Naive thymus-derived CD8-positive, alpha-beta T cell (primary cell): ENCODE measurements at places on chromosomes 2 and 18.

DNA sequence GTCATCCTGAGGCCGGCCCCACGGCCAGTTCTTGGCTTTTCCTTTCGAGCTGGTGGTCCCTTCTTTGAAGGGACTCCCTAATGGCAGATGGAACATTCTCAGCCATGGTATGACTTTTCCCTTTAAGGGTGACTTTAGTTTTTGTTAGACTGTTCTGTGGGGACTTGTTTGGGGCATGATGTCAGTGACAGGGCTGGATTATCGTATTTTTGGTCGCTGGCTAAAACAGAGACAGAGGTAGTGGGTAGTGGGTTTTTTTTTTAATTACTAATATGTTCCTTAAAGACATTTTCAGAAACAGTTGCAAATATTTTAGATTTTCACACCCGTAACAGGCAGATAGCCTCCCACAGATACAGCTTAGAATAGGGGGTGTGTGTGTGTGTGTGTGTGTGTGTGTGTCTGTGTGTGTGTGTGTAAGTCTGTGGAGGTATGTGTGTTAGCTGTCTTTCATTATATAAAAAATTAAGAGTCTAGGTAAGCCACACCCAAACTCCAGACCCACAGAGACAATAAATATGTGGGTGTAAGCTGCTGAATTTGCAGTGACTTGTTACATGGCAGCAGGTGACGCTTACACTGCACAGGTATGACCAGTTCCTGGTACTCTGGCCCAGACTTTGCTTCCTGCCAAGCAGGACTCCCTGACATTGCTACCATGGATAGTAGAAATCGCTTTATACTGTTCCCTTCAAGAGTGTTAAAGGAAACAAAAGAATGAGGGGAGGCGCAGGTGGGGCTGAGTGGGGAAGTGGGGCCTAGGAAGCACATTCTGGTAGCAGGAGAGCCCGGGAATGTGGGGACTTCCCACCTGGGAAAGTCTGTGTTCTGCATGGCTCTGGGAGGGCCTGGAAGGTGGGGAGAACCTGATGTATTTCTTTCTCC is 20.9 kb downstream of the NCK2 start:
- no peak for DNase-seq
- no peaks in the 10 kb centered on the region for H3K27me3 ChIP-seq
- H3K4me1 ChIP-seq, result peaks cover 52% of the 10 kb centered on the region
- peak overlapping the region; percentile 62 for H3K4me3 ChIP-seq
- H3K27ac ChIP-seq, result peak overlapping the region; percentile 89

GRCh38 chr2:50991602-50992001 is 40.3 kb downstream of the NRXN1 start:
- H3K27ac ChIP-seq, result no peak overlapping the region
- no peaks in the 10 kb centered on the region for H3K36me3 ChIP-seq
- H3K27me3 ChIP-seq, result no peaks in the 10 kb centered on the region
- no peak for DNase-seq
- no peaks in the 10 kb centered on the region for H3K4me1 ChIP-seq
- no peak overlapping the region for H3K4me3 ChIP-seq

DNA sequence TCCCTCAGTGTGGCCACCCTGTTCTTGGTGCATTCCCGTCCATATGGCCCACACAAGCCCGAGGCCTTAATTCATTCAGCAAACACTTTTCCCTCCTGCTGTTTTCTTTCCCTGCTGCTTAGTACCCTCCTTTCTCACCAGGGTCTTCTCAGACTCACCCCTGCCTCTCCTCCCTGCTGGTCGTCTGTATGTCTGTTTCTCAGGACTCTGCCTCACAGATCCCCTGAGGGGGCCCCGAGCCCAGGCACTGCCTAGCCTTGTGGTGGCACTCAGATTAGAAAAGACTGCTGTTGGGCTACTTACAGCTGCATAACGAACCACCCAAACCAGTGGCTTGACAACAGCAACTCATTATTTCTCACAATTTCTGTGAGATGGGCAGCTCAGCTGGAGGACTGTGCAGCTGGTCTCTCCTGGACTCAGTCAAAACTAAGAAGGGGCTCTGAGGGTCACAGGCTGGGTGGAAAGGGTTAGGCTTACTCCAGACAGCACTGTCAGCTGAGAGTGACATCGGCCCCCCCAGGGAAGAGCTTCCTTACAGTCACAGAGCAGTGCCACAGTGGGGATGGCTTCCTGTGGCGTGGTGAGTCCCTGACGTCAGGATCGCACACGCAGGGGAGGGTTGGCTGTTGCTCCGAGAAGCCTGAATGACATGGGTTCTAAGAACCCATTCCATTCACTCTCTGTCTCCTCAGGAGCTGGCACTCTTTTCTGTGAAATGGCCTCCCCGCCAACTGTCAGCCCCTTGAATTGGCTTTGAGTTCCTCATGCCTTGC is 139.0 kb downstream of the UXS1 start:
- no peaks in the 10 kb centered on the region for H3K27me3 ChIP-seq
- H3K4me3 ChIP-seq, result peak overlapping the region; percentile 58
- peak overlapping the region; percentile 41 for H3K27ac ChIP-seq
- H3K36me3 ChIP-seq, result no peaks in the 10 kb centered on the region

- peaks cover 13% of the 10 kb centered on the region for H3K4me1 ChIP-seq
- H3K27ac ChIP-seq, result peak overlapping the region; percentile 28
- no peak for DNase-seq
- no peaks in the 10 kb centered on the region for H3K27me3 ChIP-seq
- no peaks in the 10 kb centered on the region for H3K36me3 ChIP-seq
- no peak overlapping the region for H3K4me3 ChIP-seq
Observed at GRCh38 chr2:126749537-126749936, 93.6 kb downstream of the GYPC start.

GRCh38 chr2:140861666-140862065 is 1269.2 kb downstream of the LRP1B start:
- no peaks in the 10 kb centered on the region for H3K4me1 ChIP-seq
- DNase-seq, result no peak
- no peaks in the 10 kb centered on the region for H3K27me3 ChIP-seq
- H3K27ac ChIP-seq, result no peak overlapping the region
- H3K36me3 ChIP-seq, result no peaks in the 10 kb centered on the region
- no peak overlapping the region for H3K4me3 ChIP-seq

GRCh38 chr2:147888680-147889079 is 43.9 kb downstream of the ACVR2A start:
- H3K27me3 ChIP-seq, result no peaks in the 10 kb centered on the region
- DNase-seq, result no peak
- H3K27ac ChIP-seq, result no peak overlapping the region
- no peak overlapping the region for H3K4me3 ChIP-seq
- H3K4me1 ChIP-seq, result peaks cover 16% of the 10 kb centered on the region
- H3K36me3 ChIP-seq, result no peaks in the 10 kb centered on the region

DNA sequence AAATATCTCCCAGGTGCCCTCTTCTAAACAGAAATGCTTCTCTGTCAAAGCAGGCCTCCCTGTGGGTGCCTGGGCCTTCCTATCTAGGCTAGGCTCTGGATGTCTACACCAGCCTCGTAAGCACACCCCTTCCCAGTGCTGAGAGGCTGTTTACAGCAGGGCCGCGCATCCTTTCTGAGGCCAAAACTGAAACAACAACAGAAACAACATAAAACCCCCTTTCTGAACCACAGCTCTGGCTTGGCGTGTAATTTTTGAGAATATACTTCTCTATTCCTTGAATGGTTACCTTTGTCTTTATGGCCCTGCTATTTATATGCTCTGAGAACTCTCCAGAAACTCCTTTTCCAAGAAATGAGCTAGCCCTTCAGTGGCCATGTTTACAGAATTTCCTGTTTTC is 118.4 kb downstream of the BCL2L11 start:
- no peaks in the 10 kb centered on the region for H3K36me3 ChIP-seq
- H3K27me3 ChIP-seq, result peaks cover 3% of the 10 kb centered on the region
- H3K27ac ChIP-seq, result no peak overlapping the region
- DNase-seq, result no peak

DNA sequence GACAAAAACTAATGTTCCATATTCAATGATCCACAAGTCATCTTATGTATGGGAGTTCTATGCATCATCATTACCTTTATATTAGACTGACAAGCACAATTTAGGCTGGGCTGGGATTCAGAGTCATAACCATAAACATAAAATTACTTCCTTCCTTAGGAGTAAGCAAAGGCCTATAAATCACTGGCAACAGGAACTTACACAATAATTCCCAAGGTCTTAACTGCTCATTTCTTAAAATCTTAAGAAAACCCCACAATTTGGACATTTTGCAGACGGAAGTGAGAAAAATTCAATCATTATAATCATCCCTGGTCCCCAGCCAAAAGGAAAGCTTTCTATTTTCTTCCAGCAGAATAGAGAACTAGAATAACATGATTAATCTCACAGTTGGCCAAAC is 232.3 kb downstream of the DYM start:
- DNase-seq, result no peak
- H3K36me3 ChIP-seq, result peaks cover 27% of the 10 kb centered on the region
- peaks cover 21% of the 10 kb centered on the region for H3K4me1 ChIP-seq

DNA sequence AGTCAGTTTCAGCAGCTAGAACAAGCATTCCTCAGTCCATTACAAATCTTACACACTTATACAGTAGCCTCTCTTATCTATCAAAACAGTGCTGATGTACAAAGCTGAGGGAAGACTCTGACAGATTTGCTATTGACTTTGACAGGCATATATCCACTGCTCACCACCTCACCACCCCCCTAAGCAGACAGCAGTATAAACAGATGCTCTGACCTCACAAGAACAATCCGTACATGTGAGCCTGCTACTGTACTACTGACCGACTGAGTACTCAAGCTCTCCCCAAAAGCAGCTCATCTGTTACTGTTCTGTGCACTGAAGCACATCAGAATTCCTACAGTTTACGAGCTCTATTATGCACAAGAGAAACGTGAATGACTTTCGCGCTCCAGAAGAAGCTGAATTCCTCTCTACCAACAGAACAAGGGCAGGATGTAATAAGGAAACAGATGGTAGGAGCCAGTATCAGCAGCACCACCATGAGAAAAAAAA is 95.6 kb upstream of the PDE1A start:
- DNase-seq, result no peak
- peaks cover 2% of the 10 kb centered on the region for H3K4me1 ChIP-seq
- no peak overlapping the region for H3K4me3 ChIP-seq
- H3K27ac ChIP-seq, result no peak overlapping the region
- H3K36me3 ChIP-seq, result no peaks in the 10 kb centered on the region

DNA sequence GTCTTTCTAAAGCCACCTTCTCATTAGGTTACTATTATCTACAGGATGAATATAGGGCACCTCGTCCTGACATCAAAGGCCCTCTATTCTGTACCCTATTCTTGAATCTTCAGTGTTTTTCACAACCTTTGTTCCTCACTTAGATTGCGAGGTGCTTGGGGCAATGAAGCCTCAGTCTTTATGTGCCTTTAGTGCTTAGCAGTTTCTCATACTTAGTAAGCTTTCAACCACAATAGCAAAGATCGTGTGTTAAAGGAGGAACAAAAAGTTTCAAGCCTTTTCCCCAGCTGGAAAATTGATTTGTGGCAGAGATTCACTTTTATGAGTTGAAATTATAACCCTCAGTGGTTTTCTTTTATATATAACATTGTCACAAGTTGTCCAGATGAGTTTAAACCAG is 226.9 kb downstream of the MYO3B start:
- H3K4me1 ChIP-seq, result peaks cover 8% of the 10 kb centered on the region
- DNase-seq, result no peak
- peaks cover 46% of the 10 kb centered on the region for H3K27me3 ChIP-seq
- H3K27ac ChIP-seq, result no peak overlapping the region

- no peaks in the 10 kb centered on the region for H3K4me1 ChIP-seq
- H3K27me3 ChIP-seq, result no peaks in the 10 kb centered on the region
- H3K36me3 ChIP-seq, result no peaks in the 10 kb centered on the region
- no peak for DNase-seq
- H3K27ac ChIP-seq, result no peak overlapping the region
Observed at GRCh38 chr18:30265190-30265589, 777.4 kb downstream of the DSC3 start.

GRCh38 chr2:168797286-168797655 is 5.2 kb upstream of the NOSTRIN start:
- no peak for DNase-seq
- no peaks in the 10 kb centered on the region for H3K36me3 ChIP-seq
- H3K27ac ChIP-seq, result no peak overlapping the region

- no peaks in the 10 kb centered on the region for H3K36me3 ChIP-seq
- H3K27ac ChIP-seq, result no peak overlapping the region
- peaks cover 8% of the 10 kb centered on the region for H3K27me3 ChIP-seq
- H3K4me3 ChIP-seq, result no peak overlapping the region
- H3K4me1 ChIP-seq, result no peaks in the 10 kb centered on the region
- no peak for DNase-seq
Observed at GRCh38 chr2:127562936-127563335, 27.5 kb downstream of the MYO7B start.

- peak overlapping the region; percentile 95 for H3K4me3 ChIP-seq
- H3K36me3 ChIP-seq, result no peaks in the 10 kb centered on the region
- H3K27me3 ChIP-seq, result no peaks in the 10 kb centered on the region
- DNase-seq, result peak; percentile 31
- peak overlapping the region; percentile 99 for H3K27ac ChIP-seq
Observed at GRCh38 chr2:208265371-208265800, 669 bp upstream of the PIKFYVE start.

- no peaks in the 10 kb centered on the region for H3K4me1 ChIP-seq
- no peak overlapping the region for H3K4me3 ChIP-seq
- H3K36me3 ChIP-seq, result no peaks in the 10 kb centered on the region
- H3K27ac ChIP-seq, result no peak overlapping the region
- H3K27me3 ChIP-seq, result no peaks in the 10 kb centered on the region
Observed at GRCh38 chr2:132438691-132439090, 22.1 kb downstream of the GPR39 start.

DNA sequence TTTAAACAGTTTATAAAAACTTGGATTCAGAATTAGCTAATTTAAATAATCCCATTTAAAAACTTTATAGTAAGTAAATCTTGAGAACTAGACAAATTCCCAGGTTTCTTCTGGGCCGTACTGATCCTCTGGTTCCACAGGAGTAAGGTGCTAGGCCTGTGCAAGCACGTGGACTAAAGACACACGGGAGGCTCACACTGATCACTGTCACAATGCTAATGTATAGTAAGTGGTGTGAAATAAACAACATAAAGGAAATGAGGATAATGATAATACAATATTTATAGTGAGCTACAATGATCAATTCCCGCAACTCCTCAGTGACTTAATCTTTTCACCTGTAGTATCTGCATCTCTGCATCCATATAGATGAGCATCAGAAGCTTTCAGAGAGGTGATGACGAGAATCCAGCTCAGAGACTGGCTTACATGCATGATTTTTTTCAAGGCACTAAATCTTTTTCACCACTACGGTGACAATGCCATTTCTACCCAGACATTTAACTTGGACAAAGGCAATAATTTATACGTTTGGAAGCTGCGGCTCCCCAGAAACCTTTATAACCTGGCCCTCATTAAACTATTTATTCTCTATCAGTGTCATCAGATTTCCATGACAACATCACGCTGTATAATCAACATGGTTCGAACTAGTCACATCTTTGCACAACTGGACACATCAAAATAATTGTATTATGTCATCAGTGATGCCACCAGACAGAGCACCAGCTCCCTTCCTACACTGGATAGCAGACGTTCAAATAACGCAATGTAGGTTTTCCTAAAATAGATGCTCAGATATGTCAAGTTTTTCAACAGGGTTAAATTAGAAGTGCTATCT is 196.2 kb downstream of the ZNF385B start:
- H3K27me3 ChIP-seq, result peaks cover 4% of the 10 kb centered on the region
- H3K36me3 ChIP-seq, result no peaks in the 10 kb centered on the region
- DNase-seq, result no peak
- H3K4me3 ChIP-seq, result no peak overlapping the region

GRCh38 chr2:127065940-127066318 is 41.0 kb downstream of the BIN1 start:
- H3K27me3 ChIP-seq, result no peaks in the 10 kb centered on the region
- no peak overlapping the region for H3K27ac ChIP-seq
- H3K4me1 ChIP-seq, result peaks cover 20% of the 10 kb centered on the region

GRCh38 chr2:155080373-155080772 is 381.9 kb downstream of the KCNJ3 start:
- no peaks in the 10 kb centered on the region for H3K4me1 ChIP-seq
- H3K27ac ChIP-seq, result no peak overlapping the region
- H3K36me3 ChIP-seq, result no peaks in the 10 kb centered on the region
- H3K4me3 ChIP-seq, result no peak overlapping the region

GRCh38 chr2:186325827-186326535 is 160.1 kb upstream of the ZC3H15 start:
- H3K4me3 ChIP-seq, result no peak overlapping the region
- no peak overlapping the region for H3K27ac ChIP-seq
- no peak for DNase-seq
- peaks cover 23% of the 10 kb centered on the region for H3K36me3 ChIP-seq
